ENCODE measurements at places on chromosomes 1 and 21. TPM values are rescaled to one million over a fixed set of nuclear protein-coding genes. Genes with fewer than 3 reads are reported as not detected.

DNA sequence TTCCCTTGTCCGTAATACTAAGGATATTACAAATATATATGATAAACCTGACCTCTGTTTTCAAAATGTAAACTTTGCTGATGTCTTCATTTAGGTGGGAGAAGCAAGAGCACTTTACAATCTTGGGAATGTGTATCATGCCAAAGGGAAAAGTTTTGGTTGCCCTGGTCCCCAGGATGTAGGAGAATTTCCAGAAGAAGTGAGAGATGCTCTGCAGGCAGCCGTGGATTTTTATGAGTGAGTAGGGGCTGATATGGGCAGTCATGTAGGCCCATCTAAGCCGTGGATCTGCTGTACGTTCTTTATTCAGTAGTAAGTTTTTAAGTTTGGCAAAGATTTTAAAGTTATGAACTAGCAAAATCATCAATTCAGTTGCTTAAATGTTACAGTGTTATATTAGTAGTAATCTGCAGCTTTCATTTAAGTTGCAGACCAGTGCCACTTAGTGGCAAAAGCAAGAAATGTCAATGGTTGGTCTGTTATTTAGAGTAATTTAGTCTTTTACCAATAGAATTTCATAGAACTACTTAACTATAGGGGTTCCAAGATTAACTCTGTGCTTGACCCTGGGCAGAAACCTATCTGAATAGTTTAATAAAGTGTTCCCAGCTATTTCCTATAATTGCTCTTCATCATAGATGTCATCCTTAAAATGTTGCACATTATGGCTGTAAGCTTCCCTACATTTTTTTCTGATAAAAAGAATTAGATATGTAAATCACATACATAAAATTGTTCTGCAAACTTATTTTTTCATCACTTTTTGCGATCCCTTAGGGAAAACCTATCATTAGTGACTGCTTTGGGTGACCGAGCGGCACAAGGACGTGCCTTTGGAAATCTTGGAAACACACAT lies 21.3 kb downstream of the GPSM2 start:
- peaks cover 2% of the 10 kb centered on the region for H3K4me1 ChIP-seq
- H3K27me3 ChIP-seq: no peaks in the 10 kb centered on the region
- no peaks in the 10 kb centered on the region for H3K36me3 ChIP-seq

- H3K27ac ChIP-seq: no peak overlapping the region
- peak; percentile 77 for DNase-seq
- H3K4me3 ChIP-seq: peak overlapping the region; percentile 77
- peaks cover 3% of the 10 kb centered on the region for H3K27me3 ChIP-seq
- peaks cover 30% of the 10 kb centered on the region for H3K36me3 ChIP-seq
Observed at GRCh38 chr1:27332536-27333281, 9.1 kb upstream of the SYTL1 start.

GRCh38 chr1:187844313-187844712 lies 1015.6 kb downstream of the PLA2G4A start:
- DNase-seq: no peak
- H3K27ac ChIP-seq: no peak overlapping the region
- no peak overlapping the region for H3K4me3 ChIP-seq
- H3K36me3 ChIP-seq: peaks cover 2% of the 10 kb centered on the region

- H3K4me3 ChIP-seq: no peak overlapping the region
- H3K36me3 ChIP-seq: no peaks in the 10 kb centered on the region
- DNase-seq: no peak
- H3K27me3 ChIP-seq: peaks cover 1% of the 10 kb centered on the region
Observed at GRCh38 chr21:29190923-29191331, 60.5 kb downstream of the MAP3K7CL start.

- H3K27ac ChIP-seq: no peak overlapping the region
- peaks cover 4% of the 10 kb centered on the region for H3K27me3 ChIP-seq
- H3K4me1 ChIP-seq: no peaks in the 10 kb centered on the region
Observed at GRCh38 chr1:112234710-112235109, 161.3 kb upstream of the CTTNBP2NL start.

DNA sequence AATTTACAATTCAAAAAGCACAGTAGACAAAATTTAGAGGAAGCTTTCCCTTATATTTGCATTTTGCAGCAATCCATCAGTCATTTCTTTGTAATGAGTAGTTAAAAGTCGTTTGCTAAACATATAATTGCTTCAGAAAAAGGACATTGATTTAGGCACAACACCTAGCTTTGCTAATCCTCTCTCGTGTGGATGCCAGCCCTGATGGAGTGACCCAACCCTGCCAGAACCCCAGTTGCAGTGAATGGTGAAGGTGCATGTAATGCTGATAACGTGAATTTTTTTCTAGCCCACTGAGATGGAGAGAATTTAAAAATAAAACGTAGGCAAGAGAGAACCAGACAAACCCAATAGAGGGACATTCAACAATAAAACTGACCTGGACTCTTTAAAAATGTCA lies 263.4 kb downstream of the GRIK1 start:
- peaks cover 5% of the 10 kb centered on the region for H3K4me1 ChIP-seq
- H3K27me3 ChIP-seq: no peaks in the 10 kb centered on the region
- H3K4me3 ChIP-seq: no peak overlapping the region
- DNase-seq: no peak
- H3K36me3 ChIP-seq: no peaks in the 10 kb centered on the region

- no peaks in the 10 kb centered on the region for H3K4me1 ChIP-seq
- no peaks in the 10 kb centered on the region for H3K36me3 ChIP-seq
- no peak overlapping the region for H3K4me3 ChIP-seq
- no peak overlapping the region for H3K27ac ChIP-seq
Observed at GRCh38 chr1:168982778-168983177, 123.7 kb upstream of the ATP1B1 start.

DNA sequence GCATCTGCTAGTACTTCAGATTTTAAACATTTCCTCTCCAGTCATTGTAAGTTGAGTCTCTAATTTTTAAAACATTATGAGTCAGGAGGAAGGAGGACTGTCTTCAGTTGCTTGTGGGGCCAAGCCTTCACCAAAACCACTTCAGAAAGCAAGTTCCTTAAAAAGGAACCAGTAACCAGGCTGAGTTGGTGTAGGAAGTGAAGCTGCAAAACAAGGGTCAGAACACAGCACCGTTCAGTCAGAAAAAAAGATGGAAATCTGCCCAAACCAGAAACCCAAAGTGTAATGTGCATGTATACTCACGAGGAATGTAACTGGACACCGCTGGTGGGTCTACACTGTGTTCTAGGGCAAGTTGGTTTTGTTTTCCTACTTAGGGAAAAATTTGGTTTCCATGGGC lies 402.1 kb downstream of the SETD4 start:
- DNase-seq: no peak
- peaks cover 1% of the 10 kb centered on the region for H3K27me3 ChIP-seq
- no peak overlapping the region for H3K4me3 ChIP-seq
- H3K4me1 ChIP-seq: no peaks in the 10 kb centered on the region
- H3K27ac ChIP-seq: no peak overlapping the region

DNA sequence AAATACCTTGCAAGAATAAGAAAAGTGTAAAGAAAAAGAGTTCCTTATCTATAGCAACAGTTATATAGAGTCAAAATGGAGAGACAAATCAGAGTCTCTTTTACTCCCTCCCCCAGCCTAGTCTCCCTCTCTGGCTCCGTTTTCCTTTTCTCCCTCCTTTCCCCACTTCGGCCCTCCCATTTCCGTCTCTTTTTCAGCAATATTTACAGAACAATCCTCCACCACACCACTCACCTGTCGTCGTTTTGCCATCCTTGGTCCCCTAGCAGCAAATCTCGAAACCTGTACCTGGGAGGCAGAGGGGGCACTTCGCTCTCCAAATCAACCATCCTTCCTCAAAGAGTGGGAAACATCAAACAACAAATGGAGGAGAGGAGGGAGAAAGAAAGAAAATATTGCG lies 259 bp downstream of the KCNT2 start:
- H3K4me1 ChIP-seq: peaks cover 8% of the 10 kb centered on the region
- peak overlapping the region; percentile 68 for H3K27ac ChIP-seq
- no peaks in the 10 kb centered on the region for H3K36me3 ChIP-seq
- no peak for DNase-seq

DNA sequence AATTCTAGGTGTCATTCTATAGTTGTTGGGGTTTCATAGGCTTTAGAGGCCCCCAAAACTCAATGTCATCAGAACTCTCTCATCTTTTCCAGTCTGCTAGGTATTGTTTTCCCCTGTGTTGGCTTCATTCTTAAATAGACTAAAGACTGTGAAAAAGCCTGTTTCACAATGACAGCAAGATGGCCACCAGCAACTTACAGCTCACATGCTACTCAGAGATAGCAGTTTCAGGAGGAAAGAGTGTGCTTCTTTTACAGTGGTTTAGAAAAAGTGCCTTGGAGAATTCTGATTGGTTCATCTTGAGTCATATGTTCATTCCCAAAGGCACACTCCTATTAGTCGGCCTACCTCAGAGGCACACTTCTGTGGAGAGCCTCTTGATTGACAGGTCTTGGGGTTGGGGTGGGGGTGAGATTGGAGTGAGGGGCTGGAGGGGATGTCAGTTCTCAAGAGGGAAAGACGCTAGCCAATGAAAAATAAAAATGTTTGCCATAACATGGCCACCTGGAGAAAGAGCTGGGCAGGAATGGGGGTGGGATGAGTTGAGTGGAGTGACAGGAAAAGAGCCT lies 8.5 kb downstream of the IL23R start:
- H3K27me3 ChIP-seq: no peaks in the 10 kb centered on the region
- no peak overlapping the region for H3K27ac ChIP-seq
- H3K36me3 ChIP-seq: no peaks in the 10 kb centered on the region
- DNase-seq: no peak
- no peak overlapping the region for H3K4me3 ChIP-seq

DNA sequence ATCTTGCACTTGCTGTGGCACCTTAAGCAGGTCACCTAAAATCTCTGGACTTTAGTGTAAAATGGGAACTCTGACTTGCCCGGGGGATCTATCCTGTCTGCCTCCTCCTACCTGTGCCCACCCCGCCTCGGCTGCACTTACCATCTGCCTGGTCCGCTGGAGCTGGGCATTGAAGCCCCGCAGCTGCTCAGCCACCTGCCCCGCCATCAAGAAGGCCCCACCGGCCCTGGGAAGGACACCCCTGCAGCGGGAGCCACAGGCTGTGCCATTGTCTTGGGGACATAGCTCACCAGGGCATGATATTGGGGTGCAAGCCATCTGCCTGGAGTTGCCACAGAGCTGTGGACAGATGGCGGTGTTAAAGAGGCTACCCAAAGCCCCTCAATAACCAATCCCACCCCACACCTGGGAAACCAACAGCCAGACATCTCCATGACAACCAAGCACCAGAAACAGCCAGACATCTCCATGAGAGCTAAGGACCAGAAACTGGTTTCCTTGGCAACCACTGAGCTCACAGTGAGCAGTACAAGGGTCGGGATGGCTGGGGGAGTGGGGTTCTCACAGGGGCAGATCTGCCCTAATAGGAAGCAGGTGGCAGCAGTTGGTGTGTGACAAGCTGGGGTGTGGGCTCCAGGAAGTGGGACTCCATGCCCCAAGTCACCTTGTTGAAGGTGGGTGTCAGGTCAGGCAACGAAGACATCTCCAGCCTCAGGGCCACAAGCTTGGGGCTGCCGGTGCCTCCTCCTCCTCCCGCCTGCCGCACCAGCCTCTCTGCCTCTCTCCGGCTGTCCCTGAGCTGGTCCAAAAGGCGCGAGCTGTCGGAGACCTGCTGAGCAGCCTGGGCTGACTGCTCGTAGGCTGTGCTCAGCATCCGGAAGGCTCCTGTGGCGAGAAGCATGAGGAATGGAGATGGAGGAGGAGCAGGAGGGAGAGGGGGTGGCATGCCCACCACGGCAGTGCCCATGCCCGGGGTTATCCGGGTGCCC lies 29.1 kb downstream of the LAMB3 start:
- no peaks in the 10 kb centered on the region for H3K4me1 ChIP-seq
- DNase-seq: no peak
- H3K36me3 ChIP-seq: no peaks in the 10 kb centered on the region
- H3K27ac ChIP-seq: no peak overlapping the region

- H3K27ac ChIP-seq: no peak overlapping the region
- no peak overlapping the region for H3K4me3 ChIP-seq
- H3K36me3 ChIP-seq: no peaks in the 10 kb centered on the region
- no peak for DNase-seq
- H3K27me3 ChIP-seq: peaks cover 6% of the 10 kb centered on the region
- H3K4me1 ChIP-seq: no peaks in the 10 kb centered on the region
Observed at GRCh38 chr1:47693115-47693514, 255.3 kb downstream of the FOXD2 start.

- no peaks in the 10 kb centered on the region for H3K27me3 ChIP-seq
- H3K27ac ChIP-seq: no peak overlapping the region
- no peaks in the 10 kb centered on the region for H3K4me1 ChIP-seq
- no peak for DNase-seq
- H3K36me3 ChIP-seq: no peaks in the 10 kb centered on the region
Observed at GRCh38 chr21:14836950-14837349, 227.8 kb downstream of the NRIP1 start.

DNA sequence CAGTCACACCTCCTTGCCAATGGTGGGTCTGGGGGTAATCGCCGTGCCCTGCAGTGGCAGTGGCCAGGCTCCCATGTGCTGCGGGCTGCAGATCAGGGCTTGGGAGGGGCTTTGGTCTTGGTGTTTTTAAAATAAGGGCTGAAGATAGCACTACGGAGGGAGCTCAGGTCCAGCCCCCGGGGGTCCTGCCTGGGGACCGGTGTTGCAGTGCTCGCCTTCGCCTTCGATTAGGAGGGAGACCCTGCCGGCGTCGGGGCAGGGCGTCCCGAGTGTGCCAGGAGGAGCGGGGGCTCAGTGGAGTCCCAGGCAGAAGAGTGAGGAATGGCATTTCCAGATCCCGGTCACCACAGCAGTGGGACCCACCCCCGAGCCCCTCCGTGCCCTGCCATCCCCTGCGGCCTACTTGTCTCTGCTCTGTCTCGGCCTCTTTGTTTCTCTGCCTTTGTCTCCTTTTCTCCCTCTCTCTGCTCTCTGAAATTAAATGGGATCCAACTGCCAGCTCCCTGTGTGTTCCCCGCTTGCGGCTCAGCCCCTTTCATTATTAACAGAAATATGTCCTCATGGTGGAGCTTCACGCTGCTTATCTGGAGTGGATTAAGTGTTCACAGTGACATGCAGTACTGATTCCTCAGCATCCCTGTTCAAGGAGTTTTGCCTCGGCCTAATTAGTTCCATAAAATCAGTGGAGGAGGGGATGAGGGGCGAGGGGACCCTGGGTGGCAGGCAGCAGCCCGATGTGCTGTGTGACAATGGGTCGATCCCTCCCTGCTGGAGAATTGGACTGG lies 44.4 kb downstream of the DMRTB1 start:
- no peak for DNase-seq
- H3K4me1 ChIP-seq: no peaks in the 10 kb centered on the region
- H3K4me3 ChIP-seq: no peak overlapping the region
- no peak overlapping the region for H3K27ac ChIP-seq
- no peaks in the 10 kb centered on the region for H3K36me3 ChIP-seq
- peaks cover 7% of the 10 kb centered on the region for H3K27me3 ChIP-seq

ATP6V1G3 gene
- not detected for total RNA-seq

RGS13 gene
- total RNA-seq: not detected

FUBP1 gene
- total RNA-seq: 148 TPM

TNNI3K gene
- not detected for total RNA-seq

F3 gene
- total RNA-seq: 1.4 TPM

LRRIQ3 gene
- 0.21 TPM for total RNA-seq

ASTN1 gene
- total RNA-seq: 66.6 TPM

CNKSR1 gene
- 10.0 TPM for total RNA-seq

OXCT2 gene
- 0.36 TPM for total RNA-seq

SLC1A7 gene
- total RNA-seq: not detected

All from endothelial cell (in vitro differentiated cells).